ENCODE measurements at places on chromosomes 6 and 20. TPM values are rescaled to one million over a fixed set of nuclear protein-coding genes. Genes with fewer than 3 reads are reported as not detected.

The MOG gene
- not detected for total RNA-seq

The ABHD16B gene
- not detected for total RNA-seq

DNA sequence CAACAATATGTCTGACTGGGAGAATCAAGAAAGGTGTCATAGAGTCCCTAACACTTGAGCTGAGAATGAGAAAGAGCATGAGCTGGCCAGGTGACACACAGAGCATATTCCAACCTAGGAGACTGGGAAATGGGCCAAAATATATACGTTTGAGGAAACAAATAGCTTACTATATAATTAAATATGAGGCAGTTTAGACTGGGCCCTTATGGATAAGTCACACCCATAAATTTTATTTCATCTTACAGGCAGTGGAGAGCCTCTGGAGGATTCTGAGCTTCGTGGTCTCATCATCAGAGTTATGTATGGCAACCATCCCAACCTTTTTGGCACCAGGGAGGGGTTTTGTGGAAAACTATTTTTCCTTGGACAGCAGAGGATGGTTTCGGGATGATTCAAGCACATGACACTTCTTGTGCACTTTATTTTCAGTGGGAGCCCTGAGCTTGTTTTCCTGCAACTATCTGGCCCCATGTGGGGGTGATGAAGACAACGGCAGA is 12.9 kb upstream of the NQO2 start:
- H3K27ac ChIP-seq: no peak overlapping the region
- no peaks in the 10 kb centered on the region for H3K27me3 ChIP-seq
- no peaks in the 10 kb centered on the region for H3K36me3 ChIP-seq
- H3K4me1 ChIP-seq: peaks cover 20% of the 10 kb centered on the region

GRCh38 chr6:144181639-144182038 is 31.3 kb downstream of the STX11 start:
- no peaks in the 10 kb centered on the region for H3K27me3 ChIP-seq
- H3K36me3 ChIP-seq: peaks cover under 1% of the 10 kb centered on the region
- DNase-seq: no peak
- H3K4me1 ChIP-seq: no peaks in the 10 kb centered on the region
- H3K4me3 ChIP-seq: no peak overlapping the region
- no peak overlapping the region for H3K27ac ChIP-seq

- H3K4me1 ChIP-seq: no peaks in the 10 kb centered on the region
- no peak overlapping the region for H3K27ac ChIP-seq
- no peak overlapping the region for H3K4me3 ChIP-seq
- DNase-seq: no peak
These were observed 19.3 kb downstream of the RIPOR2 start for GRCh38 chr6:24916496-24916895.
